ENCODE measurements at places on chromosomes 2 and 18. TPM values are rescaled to one million over a fixed set of nuclear protein-coding genes. Genes with fewer than 3 reads are reported as not detected.
A peak's percentile ranks its signal among the peaks of the same experiment; 100 is the strongest.

- H3K27me3 ChIP-seq, result no peaks in the 10 kb centered on the region
- peaks cover 43% of the 10 kb centered on the region for H3K4me1 ChIP-seq
- H3K36me3 ChIP-seq, result peaks cover 35% of the 10 kb centered on the region
Observed at GRCh38 chr2:70091816-70092215, 4.5 kb downstream of the PCBP1 start.

GRCh38 chr18:35106845-35107148 lies 65.6 kb downstream of the MAPRE2 start:
- DNase-seq, result no peak
- H3K27me3 ChIP-seq, result no peaks in the 10 kb centered on the region
- H3K27ac ChIP-seq, result no peak overlapping the region
- no peak overlapping the region for H3K4me3 ChIP-seq
- H3K36me3 ChIP-seq, result peaks cover 43% of the 10 kb centered on the region

DNA sequence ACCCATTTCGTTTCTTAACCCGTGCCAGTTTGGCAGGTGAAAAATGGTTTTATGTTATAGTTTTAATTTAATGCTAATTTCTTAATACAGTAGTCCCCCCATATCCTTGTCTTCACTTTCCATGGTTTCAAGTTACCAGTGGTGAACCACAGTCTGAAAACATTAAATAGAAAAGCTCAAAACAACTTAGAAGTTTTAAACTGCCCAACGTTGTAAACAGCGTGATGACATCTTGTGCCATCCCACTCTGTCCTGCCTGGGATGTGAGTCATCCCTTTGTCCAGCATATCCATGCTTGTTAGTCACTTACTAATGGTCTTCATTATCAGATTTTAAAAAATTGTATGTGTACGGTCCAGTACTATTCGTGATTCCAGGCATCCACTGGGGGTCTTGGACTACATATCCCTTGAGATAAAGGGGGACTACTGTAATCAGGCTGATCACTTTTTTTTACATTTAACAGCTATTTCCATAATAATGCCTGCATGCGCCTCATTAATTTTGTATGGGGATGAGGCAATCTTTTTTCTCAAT lies 31.9 kb downstream of the SLC66A3 start:
- H3K36me3 ChIP-seq, result peaks cover 5% of the 10 kb centered on the region
- H3K4me3 ChIP-seq, result no peak overlapping the region
- H3K27me3 ChIP-seq, result no peaks in the 10 kb centered on the region
- DNase-seq, result no peak
- H3K4me1 ChIP-seq, result no peaks in the 10 kb centered on the region
- no peak overlapping the region for H3K27ac ChIP-seq

- DNase-seq, result no peak
- no peak overlapping the region for H3K27ac ChIP-seq
- H3K27me3 ChIP-seq, result no peaks in the 10 kb centered on the region
- H3K4me1 ChIP-seq, result peaks cover 2% of the 10 kb centered on the region
- H3K36me3 ChIP-seq, result no peaks in the 10 kb centered on the region
Observed at GRCh38 chr2:55168221-55169154, 63.6 kb downstream of the CLHC1 start.

DNA sequence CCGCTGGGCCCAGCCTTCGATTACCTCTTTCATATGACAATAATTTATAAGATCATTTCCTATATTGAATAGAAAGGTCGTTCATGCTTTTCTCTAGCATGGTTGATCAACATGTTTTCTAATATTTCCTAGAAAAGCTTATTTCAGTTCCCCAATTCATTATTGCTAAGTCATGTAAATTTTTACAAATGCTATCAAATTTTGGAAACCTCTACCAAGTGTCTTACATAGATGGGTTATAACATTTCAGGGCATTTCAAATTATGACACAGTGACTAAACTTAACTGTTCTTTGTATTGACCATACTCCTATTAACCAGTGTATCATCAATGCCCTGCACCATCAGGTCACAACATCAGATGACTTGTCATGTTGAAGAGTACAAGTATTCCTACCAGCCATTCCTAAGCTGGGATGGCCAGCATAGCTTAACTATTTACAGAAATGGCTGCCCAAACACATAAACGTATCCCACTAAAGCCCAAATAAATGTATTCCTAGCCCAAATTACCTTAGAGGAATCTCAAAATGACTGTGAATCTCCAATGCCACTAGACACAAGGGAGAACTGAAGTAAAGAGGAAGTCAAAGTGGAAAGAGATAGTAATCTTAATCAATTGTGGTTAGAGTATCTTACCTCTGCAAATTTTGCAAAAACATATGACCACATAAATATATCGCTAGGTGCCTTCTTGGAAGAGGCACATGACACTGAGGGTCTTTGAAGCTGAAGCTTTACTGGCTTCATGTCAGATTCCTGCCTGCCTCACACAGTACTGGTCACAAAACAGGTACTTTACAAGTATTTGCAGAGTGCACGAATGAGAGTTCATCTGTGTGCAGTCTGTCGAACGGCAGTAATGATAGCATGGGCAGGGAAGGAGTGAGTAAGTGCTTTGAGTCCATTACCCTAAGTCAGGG lies 87.3 kb upstream of the TLK1 start:
- peaks cover 22% of the 10 kb centered on the region for H3K36me3 ChIP-seq
- DNase-seq, result peak; percentile 33
- H3K4me1 ChIP-seq, result peaks cover 28% of the 10 kb centered on the region
- peak overlapping the region; percentile 76 for H3K4me3 ChIP-seq

DNA sequence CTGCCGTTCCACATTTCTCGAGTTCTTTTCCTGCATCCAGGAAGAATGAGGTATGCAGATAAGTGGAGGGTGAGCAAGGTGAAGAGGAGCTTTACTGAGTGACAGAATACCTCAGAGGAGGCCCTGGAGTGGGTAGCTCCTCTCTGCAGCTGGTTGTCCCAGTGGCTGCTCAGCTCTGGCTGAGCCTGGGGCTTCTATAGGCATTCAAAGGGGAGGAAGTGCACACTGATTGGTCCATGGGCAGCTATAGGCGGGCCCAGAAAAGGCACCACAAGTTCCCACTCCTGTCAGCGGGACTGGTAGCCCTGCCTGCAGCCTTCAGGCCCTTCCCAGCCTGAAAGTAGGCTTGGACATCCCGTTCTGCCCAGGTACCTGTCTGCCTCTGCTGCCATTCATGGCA lies 94.7 kb downstream of the DOK6 start:
- peaks cover 3% of the 10 kb centered on the region for H3K27me3 ChIP-seq
- no peaks in the 10 kb centered on the region for H3K36me3 ChIP-seq
- H3K27ac ChIP-seq, result no peak overlapping the region
- no peaks in the 10 kb centered on the region for H3K4me1 ChIP-seq
- no peak overlapping the region for H3K4me3 ChIP-seq
- no peak for DNase-seq

DNA sequence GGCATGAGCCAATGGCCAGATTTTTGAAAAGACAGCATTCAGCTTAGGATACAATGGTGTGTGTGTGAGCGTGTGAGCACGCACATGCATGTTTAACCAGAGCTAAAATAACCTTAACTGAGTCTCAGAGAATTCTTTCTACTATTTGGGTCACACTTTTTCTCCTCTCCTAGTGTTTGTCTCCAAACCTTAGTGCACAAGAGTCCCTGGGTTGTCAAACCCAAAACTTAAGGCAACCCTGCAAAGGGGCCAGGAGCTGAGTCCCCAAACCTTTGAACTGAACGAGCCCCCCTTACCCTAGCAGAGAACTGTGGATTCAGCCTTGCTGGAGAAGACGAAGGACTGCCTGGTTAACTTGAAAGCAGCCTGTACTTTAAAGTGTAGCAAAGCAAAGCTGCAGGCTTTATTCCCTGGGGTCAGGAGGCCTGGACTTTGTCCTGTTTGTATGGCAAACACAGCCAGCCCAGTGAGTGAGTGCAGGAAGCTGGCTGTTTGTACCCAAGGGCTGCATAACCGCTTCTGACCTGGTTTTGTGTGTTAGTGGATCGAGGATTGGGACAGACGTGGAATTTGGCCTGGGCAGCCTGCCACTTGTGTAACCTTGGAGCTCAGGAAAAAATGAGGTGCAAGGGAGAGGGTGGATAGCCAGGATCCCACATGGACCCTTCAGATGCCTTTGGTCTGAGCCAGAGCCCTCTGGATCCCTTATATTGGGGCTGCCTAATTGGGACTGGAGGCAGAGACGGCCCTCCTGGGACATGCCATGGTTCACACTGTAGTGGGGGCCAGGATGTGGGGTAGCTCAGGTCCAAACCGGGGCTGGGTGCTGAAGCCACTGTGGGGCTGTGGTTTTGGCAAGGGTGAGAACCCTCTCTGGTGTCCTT lies 6.4 kb upstream of the PSMD1 start:
- no peak for DNase-seq
- H3K4me3 ChIP-seq, result no peak overlapping the region
- peaks cover 21% of the 10 kb centered on the region for H3K27me3 ChIP-seq
- H3K36me3 ChIP-seq, result no peaks in the 10 kb centered on the region
- H3K4me1 ChIP-seq, result peaks cover 25% of the 10 kb centered on the region

DNA sequence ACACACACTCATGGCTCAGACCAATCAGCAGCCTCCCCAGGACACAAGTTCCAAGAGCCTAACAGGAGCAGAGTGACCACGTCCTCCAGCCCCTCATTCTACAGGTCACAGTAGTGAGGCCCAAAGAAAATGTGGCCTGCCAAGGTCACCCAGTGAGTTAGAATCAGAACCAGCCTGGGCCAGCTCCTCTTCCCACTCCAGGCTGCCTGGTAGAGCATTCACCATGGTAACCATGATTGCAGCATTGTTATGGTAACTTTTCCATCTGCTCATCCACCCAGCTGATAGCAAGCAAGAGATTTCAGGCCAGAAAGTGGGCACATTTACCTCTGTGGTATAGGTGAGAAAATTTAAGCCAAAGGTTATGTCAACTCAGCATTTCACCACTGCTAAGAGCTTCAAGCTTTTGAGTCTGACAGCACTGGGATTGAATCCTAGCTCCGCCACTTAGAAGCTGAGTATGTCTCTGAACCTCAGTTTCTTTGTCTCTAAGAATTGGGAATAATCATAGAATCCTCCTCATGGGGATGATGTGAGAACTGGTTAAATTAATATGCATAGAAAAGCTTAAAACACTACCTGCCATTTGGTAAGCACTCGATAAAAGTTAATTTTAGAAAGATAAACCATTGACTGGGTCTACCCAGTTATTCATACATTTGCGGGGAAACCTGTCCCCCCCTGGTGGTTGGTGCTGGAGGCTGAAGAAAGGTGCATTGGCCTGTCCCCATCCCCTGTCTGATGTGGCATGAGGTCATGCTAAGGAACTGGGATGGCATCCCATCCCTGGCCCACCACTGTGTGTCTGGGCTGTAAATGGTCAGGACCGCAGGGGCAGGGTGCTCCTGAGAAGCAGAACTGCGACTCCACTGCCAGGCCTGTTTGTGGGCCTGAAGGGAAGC lies 181.5 kb downstream of the KLHL29 start:
- H3K4me1 ChIP-seq, result no peaks in the 10 kb centered on the region
- H3K4me3 ChIP-seq, result no peak overlapping the region
- no peaks in the 10 kb centered on the region for H3K36me3 ChIP-seq
- H3K27ac ChIP-seq, result no peak overlapping the region
- no peaks in the 10 kb centered on the region for H3K27me3 ChIP-seq

The SEMA4F gene
- 9.6 TPM for total RNA-seq

DNA sequence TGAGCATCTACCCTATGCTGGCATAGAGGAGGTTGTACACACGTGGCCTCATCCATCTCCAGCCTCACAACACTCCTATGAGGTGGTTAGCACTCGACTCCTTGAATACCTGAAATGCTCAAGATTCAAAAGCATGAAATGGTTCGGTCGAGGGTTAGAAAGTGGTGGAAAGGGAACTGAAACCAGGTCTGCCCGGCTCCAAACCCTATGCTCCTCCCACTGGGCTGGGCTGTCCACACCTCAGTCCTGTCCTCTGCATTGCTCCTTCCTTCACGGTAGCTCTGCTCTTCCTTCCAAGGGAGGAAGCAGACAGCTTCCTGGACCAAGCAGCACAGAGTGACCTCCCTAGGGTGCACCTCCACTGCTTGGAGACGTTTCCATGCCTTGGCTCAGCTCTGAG lies 565.2 kb upstream of the ID2 start:
- H3K36me3 ChIP-seq, result no peaks in the 10 kb centered on the region
- H3K4me1 ChIP-seq, result peaks cover 6% of the 10 kb centered on the region
- no peak for DNase-seq

The FOXD4L1 gene
- 0.47 TPM for total RNA-seq

The ACMSD gene
- not detected for total RNA-seq

The STAT4 gene
- 170 TPM for total RNA-seq

- H3K4me1 ChIP-seq, result peaks cover 39% of the 10 kb centered on the region
- no peaks in the 10 kb centered on the region for H3K27me3 ChIP-seq
- peaks cover 62% of the 10 kb centered on the region for H3K36me3 ChIP-seq
- DNase-seq, result no peak
- no peak overlapping the region for H3K4me3 ChIP-seq
Observed at GRCh38 chr2:216179015-216179414, 69.9 kb downstream of the XRCC5 start.

- DNase-seq, result no peak
- peaks cover 2% of the 10 kb centered on the region for H3K4me1 ChIP-seq
- H3K4me3 ChIP-seq, result no peak overlapping the region
- H3K27ac ChIP-seq, result no peak overlapping the region
Observed at GRCh38 chr18:2792395-2792794, 54.4 kb upstream of the EMILIN2 start.

DNA sequence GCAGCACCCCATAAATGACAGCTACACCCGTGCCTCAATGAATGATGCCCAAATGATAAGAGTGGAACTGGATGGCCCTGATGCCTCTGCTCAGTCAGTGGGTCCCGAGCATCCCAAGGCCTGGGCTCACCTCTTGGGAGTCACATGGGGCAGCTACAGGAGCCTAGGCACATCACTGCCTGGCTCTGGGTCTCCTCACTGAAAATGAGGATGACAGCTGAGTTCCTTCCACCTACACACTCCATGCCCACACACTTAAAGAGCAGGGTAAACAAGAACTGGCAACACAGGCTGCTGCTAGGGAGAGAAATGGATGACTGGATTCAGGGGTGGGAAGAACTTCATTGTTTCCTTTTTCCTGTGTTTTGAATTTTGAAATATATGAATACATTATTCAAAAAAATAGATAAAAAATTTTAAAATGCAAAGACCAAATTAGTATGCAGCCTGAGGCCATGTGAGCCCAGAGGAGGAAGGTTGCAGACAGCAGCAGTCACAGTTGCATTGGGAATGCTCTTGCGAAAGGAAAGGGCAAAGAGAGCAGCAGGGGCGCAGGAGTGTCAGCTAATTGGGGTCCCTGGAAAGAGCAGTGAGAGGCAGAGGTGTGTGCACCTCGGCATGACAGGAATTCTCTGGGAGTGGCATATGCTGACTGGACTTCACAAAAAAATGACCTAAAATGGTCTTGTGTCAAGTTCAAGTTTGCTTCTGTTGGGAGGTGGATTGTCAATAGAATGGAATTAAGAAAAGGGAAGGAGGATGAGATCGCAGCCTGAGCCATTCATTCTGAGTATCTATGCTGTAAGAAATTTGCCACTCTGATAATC lies 327.1 kb downstream of the CELF4 start:
- no peaks in the 10 kb centered on the region for H3K36me3 ChIP-seq
- no peak overlapping the region for H3K27ac ChIP-seq

- H3K27ac ChIP-seq, result no peak overlapping the region
- DNase-seq, result no peak
- no peak overlapping the region for H3K4me3 ChIP-seq
- no peaks in the 10 kb centered on the region for H3K4me1 ChIP-seq
Observed at GRCh38 chr2:46821600-46821999, 94.0 kb downstream of the MCFD2 start.

All from activated naive CD8-positive, alpha-beta T cell treated with anti-CD3 and anti-CD28 coated beads, Interleukin-2, amount 10 ng/mL, durations not matched to agents 7 days and 5 days (primary cell).